ENCODE measurements at places on chromosomes 13 and 19. TPM values are rescaled to one million over a fixed set of nuclear protein-coding genes. Genes with fewer than 3 reads are reported as not detected.

The ADAMTSL5 gene
- 5.0 TPM for total RNA-seq

The SYDE1 gene
- 44.0 TPM for total RNA-seq

The CD177 gene
- total RNA-seq = not detected

The UBE2L5 gene
- total RNA-seq = 0.09 TPM

The PSG1 gene
- not detected for total RNA-seq

The VN1R4 gene
- not detected for total RNA-seq

The ELAVL3 gene
- not detected for total RNA-seq

The ARHGEF7 gene
- 62.6 TPM for total RNA-seq

The PVR gene
- total RNA-seq = 137 TPM

The VRK3 gene
- total RNA-seq = 22.9 TPM

The CNN1 gene
- total RNA-seq = 29.5 TPM

The SIGLEC5 gene
- total RNA-seq = not detected
